ENCODE measurements at places on chromosomes 2 and 18.
A peak's percentile ranks its signal among the peaks of the same experiment; 100 is the strongest.

GRCh38 chr2:16031848-16032159 is 91.5 kb downstream of the MYCN start:
- DNase-seq, result no peak

GRCh38 chr2:42082016-42082415 is 34.2 kb downstream of the PKDCC start:
- no peak for DNase-seq

GRCh38 chr2:111057721-111058120 is 63.0 kb upstream of the BCL2L11 start:
- no peak for DNase-seq

- DNase-seq, result no peak
Measured at GRCh38 chr2:155157065-155157464, 458.6 kb downstream of the KCNJ3 start.

DNA sequence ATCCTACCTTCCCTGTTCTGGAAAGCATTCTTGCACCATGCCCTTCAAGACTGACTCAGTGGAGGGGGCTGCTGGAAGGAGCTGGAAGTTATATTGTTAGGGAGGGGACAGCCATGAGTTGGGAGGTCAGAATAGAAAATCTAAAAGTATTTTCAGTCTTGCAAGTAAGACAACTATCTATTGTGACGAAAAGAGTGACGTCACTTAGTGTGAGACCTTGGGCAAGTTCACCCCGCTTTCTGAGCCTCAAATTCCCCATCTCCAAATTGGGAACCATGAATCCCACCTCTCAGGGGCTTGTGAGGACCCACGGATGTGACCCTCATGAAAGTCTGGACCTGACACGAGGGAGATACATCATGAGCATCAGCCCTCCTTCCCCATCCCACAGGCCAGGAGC is 46.5 kb downstream of the FOSL2 start:
- no peak for DNase-seq

GRCh38 chr2:188522517-188522916 is 230.8 kb downstream of the GULP1 start:
- DNase-seq, result no peak

DNA sequence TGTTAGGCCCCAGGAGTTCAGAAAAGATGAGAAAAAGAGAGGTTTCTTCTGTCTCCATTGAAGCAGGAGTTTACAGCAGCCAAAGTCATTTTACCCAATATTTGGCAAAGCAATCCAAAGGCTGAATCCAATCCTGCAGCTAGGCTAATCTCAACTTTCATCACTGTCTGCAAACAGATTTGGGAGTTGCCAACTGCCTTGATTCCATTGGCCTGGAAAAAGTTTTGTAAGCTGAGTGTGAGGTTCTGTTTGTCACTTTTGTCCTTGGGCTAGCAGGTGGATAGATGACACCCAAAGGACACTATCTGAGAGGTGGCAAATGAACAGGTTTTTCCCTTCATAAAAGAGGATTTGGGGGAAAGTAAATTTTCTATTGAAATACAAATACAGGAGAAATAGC is 56.6 kb upstream of the SETBP1 start:
- no peak for DNase-seq

- DNase-seq, result no peak
Measured at GRCh38 chr18:3186678-3187658, 32.8 kb downstream of the MYOM1 start.

DNA sequence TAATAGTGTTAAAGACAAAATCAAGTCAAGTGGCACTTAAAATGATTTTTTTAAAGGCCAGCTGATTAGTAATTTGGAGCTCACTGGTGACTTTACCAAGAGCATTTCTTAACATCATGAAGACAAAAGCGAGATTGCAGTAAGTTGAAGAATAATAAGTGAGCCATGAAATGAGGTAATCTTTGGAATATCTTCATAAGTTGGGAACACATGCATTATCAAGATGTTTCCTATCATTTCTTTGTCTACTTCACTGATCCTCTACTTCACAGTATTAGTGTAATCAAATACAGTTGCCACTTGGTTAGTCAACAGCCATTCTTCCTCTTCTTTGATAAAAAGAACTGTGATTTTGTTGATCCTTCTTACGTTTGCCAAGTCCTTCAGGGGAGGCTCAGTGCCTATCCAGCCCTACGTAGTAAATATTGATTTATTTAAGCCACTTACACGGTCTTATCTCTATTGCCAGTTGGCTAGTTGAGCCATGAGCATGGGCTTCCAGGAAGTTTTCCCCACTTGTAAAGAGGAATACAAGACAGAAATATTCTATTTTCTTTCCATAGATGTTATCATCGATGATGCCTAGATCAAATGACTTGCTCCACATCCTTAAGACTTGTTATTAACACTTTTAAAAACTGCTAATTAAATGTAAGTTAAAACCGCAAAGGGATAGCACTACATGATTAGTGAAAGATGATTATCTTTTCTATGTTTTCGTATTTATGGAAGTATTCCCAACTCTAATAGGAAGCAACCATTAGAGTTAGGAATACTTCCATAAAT is 46.1 kb downstream of the YES1 start:
- DNase-seq, result no peak

- DNase-seq, result no peak
Measured at GRCh38 chr2:121235542-121235941, 49.5 kb downstream of the TFCP2L1 start.

GRCh38 chr18:55398858-55399257 is 189.1 kb downstream of the TCF4 start:
- DNase-seq, result no peak

- no peak for DNase-seq
Measured at GRCh38 chr2:200603972-200604371, 18.2 kb downstream of the AOX1 start.

- DNase-seq, result no peak
Measured at GRCh38 chr2:97742381-97742847, 29.0 kb downstream of the ZAP70 start.

GRCh38 chr2:212609479-212609878 is 70.9 kb upstream of the ERBB4 start:
- DNase-seq, result no peak

DNA sequence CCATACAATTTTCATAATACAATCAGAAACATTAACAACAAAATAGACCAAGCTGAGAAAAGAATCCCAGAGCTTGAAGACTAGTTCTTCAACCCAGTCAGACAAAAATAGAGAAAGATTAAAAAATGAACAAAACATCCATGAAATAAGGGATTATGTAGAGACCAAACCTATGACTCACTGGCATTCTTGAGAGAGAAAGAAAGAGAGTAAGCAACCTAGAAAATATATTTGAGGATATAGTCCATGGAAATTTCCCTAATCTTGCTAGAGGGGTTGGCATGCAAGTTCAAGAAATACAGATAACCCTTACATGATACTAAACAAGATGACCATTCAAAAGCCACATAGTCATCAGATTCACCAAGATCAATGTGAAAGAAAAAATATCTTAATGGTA is 281.7 kb downstream of the CCDC85A start:
- DNase-seq, result no peak

GRCh38 chr2:226310146-226310545 is 489.5 kb downstream of the IRS1 start:
- no peak for DNase-seq

DNA sequence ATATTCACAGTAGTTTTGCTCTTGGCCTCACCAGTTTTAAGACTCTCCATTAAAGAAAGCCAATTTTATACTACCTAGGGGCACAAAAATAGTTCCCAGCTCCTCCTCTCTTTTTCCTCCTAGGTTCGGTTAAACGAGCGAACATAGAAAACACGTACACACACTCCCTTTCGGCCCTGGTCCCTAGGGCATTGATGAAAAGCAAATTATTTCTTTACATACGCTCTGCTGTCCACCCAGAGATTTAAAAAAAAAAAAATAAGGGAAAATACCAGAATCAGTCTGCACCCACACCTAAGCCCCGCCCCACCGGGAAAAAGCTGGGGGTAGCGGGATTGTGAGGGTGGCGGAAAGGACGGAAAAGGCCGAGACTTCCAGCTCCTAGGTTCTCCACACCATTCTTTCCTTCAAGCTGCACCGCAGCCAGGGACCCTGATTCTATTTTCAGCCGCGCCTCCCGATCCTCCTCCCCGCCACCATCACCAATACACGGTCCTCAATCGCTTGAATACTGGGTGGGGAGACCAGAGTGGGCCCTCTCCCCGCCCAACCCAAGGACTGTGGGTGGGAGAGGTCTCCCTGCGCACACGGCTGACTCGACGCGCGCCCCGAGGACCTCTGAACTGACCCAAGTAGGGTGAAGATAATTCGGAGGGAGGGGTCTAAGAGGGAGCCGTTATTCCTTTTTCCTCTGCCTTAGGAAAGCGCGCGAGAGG is 769 bp downstream of the ATF2 start:
- no peak for DNase-seq

- no peak for DNase-seq
Measured at GRCh38 chr2:43832457-43832856, 6.2 kb downstream of the ABCG5 start.

DNA sequence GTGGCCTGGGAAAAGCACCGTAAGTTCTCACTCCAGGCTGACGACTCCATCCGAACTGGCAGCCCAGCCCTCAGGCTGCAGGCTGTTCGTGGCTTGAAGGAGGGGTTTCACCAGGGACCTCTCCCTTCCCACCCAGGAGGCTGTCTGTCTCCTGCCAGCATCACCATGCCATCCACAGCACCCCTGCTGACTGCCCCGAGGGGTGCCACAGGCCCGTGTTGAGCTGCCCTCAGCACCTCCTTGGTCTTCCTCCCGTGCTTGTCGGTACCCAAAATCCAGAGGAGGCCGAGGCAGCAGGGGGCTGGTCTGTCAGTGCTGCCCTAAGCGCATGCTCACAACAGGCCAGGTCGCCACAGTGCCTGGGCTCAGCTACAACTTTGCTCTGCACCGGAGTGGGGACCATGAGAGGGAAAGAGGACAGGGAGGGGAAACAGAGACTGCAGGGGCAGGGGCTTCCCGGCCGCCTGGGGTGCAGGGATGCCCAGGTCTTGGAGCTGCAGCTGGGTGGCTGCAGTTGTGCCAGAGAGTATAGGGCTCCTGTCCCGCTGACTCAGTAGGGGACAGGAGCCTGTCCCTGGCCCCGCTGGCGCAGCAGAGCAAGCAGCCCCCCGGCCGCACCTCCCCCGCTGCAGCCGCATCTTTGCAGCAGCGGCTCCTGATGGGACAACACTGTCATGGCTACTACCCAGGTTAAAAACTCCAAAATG is 963.7 kb upstream of the CRIM1 start:
- DNase-seq, result no peak

DNA sequence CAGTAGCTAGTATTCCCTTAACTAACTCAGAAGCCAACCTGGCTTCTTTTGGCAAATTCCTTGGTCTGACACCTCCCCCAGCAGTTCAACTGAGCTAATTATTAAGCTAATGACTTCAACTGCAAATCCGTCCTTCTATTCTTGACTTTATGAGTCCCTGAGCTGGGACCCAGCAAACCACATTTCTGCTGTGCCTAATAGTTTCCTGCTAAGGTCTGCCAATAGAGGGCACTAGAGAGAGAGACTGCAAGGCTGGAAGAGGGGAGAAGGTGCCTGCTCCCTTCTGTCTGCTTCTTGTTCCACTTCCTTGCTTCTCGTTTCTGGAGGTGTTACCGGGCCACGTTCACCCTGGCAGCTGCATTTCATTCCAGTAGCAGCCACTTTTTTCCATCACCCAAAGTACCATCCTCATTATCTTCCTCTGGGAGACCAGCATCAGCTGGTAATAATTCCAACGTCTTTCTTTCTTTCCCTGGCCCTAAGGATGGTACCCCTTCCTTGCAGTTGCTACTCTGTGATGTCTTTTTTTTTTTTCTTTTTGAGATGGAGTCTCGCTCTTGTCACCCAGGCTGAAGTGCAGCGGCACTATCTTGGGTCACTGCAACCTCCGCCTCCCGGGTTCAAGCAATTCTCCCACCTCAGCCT is 352.0 kb downstream of the TNS1 start:
- peak; percentile 57 for DNase-seq

- DNase-seq, result no peak
Measured at GRCh38 chr18:24811950-24812681, 351.7 kb downstream of the HRH4 start.

DNA sequence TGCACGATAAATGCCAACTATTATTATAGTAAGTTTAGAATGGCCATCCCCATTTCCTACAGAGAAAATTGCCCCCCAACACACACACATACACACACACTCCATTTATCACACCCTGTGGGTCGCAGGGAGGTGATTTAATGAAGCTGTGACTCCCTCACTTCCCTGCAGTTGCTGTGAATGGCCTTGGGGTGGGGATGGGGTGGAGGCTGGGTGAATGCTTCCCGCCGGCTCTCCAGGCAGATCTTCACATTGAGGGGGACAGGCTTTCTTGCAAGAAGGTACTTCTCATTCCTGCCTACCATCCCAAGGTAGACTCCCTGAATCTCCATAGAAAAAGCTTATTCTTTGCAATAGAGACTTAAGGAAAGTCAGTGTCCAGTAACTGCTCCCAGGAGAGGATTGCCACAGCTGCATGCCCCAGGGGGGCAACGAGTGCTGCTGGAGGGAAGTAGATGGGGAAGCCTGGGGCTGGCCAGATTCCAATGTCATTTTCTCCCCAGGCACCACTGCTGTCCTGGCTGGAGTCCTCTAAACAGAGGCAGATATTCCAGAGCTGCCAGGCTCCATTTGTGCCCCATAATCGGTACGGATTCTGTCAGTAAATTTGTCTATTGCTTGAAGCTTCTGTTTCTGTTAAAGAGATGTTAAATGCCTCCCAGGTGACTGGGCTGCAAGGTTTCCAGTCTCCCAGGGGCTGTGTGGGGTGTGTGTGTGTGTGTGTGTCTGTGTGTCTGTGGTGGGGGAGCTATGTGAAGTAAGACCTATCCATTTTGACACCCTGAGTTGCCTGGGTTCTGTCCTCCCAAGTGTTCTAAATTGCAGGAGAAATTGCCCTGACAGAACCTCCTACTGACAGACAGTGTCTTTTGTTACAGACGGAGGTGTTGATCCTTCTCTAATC is 265.5 kb downstream of the SRBD1 start:
- DNase-seq, result no peak

- DNase-seq, result no peak
Measured at GRCh38 chr2:157940024-157940423, 63.9 kb upstream of the ACVR1 start.

DNA sequence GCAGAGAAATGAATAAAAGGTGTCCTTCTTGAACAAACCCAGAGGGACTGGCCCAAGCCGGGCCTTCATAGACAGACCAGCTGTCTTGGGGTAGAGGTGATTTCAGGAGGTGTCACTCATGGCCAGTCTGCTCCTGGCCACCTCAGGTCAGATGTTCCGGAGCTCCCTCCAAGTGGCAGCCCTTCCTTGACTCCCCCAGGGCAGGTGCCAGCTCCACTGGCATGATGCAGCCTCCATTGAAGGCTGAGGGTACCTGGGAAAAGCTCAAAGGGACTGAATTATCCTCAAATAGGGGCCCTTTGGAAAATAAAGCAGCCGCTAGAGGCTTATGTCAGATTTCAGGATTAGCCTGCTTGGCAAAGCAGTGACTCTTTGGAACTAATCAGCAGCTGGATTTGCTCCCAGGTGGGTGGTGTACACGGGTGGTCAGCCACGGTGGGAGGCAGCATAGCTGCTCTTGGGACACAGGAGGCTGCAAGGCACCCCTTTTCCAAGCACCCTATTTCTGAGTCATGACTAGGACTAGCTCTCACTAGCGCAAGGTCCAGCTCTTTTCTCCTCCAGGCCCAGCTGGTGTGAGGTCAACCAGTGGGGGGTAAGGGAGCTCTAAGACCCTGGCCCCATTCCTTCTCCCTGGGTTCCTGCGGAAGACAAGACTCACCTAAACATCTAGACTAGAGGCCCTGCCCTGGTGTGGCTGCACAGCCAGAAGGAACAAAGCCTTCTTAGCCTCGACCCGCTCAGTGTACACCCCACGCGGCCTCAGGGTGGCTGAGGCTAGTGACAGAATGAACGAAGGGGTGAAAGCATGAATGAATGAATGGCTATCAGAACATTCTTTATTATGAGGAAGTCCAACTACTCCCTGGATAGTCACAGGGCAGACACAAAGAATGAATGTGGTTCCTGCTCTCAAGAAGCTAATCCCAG is 29.3 kb downstream of the HS1BP3 start:
- DNase-seq, result no peak

Data from AML-193 (cell line).